Testis (tissue), 5 donors: ENCODE measurements at places on chromosomes 13 and 19. TPM values are rescaled to one million over a fixed set of nuclear protein-coding genes. Genes with fewer than 3 reads are reported as not detected.

Gene FAM83E
- 2.2 TPM for polyA plus RNA-seq

Gene EFNA2
- polyA plus RNA-seq, result 0.61 TPM

Gene ZNF738
- 13.1 TPM for polyA plus RNA-seq

Gene CDX2
- polyA plus RNA-seq, result not detected

Gene PRX
- 3.6 TPM for polyA plus RNA-seq

Gene FXYD5
- polyA plus RNA-seq, result 38.1 TPM
